ENCODE measurements at places on chromosomes 16 and 17. TPM values are rescaled to one million over a fixed set of nuclear protein-coding genes. Genes with fewer than 3 reads are reported as not detected.

Gene ADGRG1
- 86.8 TPM for polyA plus RNA-seq

Gene TAC4
- polyA plus RNA-seq = not detected

Gene KCNJ18
- not detected for polyA plus RNA-seq

Gene ARHGAP27
- polyA plus RNA-seq = 12.7 TPM

Gene SLC9A5
- polyA plus RNA-seq = 1.8 TPM

Gene NPIPA3
- 3.3 TPM for polyA plus RNA-seq

Gene TERB1
- polyA plus RNA-seq = not detected

Gene CDR2L
- 8.3 TPM for polyA plus RNA-seq

Gene SPPL2C
- polyA plus RNA-seq = not detected

Gene RAB37
- polyA plus RNA-seq = not detected

Gene RND2
- 43.8 TPM for polyA plus RNA-seq

Gene KRTAP1-1
- not detected for polyA plus RNA-seq

Gene C17orf100
- polyA plus RNA-seq = 10.3 TPM

Gene TMEM238L
- not detected for polyA plus RNA-seq

Gene NXPH3
- polyA plus RNA-seq = 2.4 TPM

Gene ZFHX3
- 27.7 TPM for polyA plus RNA-seq

Gene CCL7
- polyA plus RNA-seq = not detected

Gene LONP2
- 38.6 TPM for polyA plus RNA-seq

Gene CCL17
- polyA plus RNA-seq = not detected

Gene TMC8
- polyA plus RNA-seq = 0.24 TPM

Gene KRTAP9-4
- polyA plus RNA-seq = not detected

Gene SLC2A4
- polyA plus RNA-seq = not detected

Gene KRTAP17-1
- not detected for polyA plus RNA-seq

Gene SLC5A11
- polyA plus RNA-seq = not detected

Measured in neural cell (in vitro differentiated cells).